Activated naive CD8-positive, alpha-beta T cell treated with anti-CD3 and anti-CD28 coated beads for 36 hours (primary cell): ENCODE measurements at places on chromosomes 11 and 22. TPM values are rescaled to one million over a fixed set of nuclear protein-coding genes. Genes with fewer than 3 reads are reported as not detected.

DNA sequence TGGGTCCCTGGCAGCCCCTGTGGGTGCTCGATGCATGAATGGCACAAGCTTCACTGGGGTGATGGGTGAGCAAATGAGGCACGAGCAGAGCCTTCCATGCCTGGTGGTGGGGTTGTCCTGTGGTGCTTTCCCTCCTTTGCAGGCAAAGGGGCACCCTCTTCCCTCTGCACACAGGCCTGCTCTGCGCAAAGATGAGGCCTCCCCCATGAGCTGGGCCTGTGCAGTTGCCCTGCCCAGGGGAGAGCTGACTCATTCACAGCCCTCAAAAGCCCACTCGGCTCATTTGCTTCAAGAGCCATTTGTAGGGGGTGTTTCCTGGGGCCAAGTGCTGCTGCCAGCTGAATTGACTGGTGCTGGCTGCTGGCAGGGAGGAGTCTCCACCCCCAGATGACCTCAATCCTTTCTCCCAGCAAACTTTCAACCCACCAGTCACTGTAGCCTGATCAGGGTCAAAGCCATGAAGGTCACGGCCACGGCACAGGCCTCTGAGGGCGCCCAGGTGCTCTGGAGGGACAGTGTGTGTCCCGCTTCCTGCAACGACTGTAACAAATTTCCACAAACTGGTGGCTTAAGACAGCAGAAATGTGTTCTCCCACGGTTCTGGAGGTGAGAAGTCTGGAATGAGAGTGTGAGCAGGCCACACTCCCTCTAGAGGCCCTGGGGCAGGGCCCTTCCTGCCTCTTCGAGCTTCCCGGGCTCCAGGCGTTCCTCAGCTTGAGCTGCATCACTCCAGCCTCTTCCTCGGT, 48.8 kb upstream of the ANO1 start:
- peaks cover 7% of the 10 kb centered on the region for H3K27me3 ChIP-seq
- no peaks in the 10 kb centered on the region for H3K36me3 ChIP-seq
- DNase-seq: no peak
- no peak overlapping the region for H3K4me3 ChIP-seq
- H3K4me1 ChIP-seq: no peaks in the 10 kb centered on the region
- H3K27ac ChIP-seq: no peak overlapping the region

The LDLRAD3 gene
- 0.12 TPM for total RNA-seq

The PHOX2A gene
- not detected for total RNA-seq

DNA sequence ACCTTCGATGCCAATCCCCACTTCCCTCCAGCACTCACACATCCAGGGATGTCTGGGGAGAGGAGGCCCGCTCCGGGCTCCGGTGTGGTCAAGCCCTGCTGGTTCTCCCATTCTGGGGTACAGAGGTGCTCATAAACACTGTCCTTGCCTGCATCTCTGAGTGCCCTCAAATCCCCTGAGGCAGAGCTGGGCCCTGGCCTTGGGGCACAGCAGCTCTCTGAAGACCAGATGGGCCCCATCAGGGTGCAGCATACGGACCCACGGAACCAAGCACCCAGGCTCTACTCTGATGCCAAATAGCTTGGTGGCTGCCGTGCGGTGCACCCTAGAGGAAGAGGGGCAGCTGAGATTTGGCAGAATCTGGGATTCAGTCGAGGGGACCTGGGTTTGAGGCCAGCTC, 35.7 kb upstream of the NNMT start:
- H3K4me3 ChIP-seq: no peak overlapping the region
- DNase-seq: no peak
- no peaks in the 10 kb centered on the region for H3K4me1 ChIP-seq

The RIBC2 gene
- 8.2 TPM for total RNA-seq

DNA sequence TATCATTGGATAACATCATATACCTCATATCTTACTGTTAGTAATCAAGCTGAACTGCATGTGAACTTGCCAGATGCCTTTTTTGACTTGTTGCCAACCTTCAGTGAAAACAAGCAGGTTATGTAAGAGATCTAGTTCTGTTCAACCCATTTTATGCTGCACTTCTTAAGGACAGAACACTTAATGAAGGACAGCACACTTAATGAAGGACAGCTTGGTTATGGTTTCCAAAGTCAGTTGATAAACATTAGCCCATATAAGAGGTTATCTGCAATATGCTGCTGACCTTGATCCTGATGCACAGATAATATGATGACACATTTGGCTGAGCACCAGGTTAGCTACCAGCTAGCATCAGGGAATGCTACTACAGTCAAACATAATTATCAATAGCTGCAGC, 358.7 kb upstream of the PDGFD start:
- H3K4me3 ChIP-seq: no peak overlapping the region
- H3K27ac ChIP-seq: no peak overlapping the region
- no peak for DNase-seq
- peaks cover 6% of the 10 kb centered on the region for H3K27me3 ChIP-seq
- H3K36me3 ChIP-seq: no peaks in the 10 kb centered on the region

The TMEM225 gene
- total RNA-seq: not detected

DNA sequence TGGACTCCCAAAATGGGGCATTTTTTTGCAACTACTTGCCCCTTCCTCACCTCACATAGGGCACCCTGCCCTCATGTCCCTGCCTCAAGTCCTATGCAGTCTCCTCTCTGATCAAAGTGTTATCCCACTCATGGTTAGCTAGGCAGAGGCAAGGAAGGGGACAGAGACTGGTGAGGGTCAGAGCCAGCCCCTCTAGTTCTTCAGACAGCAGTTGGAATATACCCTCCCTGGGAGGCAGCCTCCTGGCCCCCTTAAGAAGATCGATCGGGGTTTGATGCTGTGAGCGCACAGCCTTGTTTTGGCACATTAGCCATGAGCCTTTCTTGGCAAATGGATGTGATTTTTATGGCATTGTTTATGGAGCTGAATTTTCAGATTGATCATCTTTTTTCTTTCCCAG, 436.9 kb downstream of the BUD13 start:
- peaks cover 2% of the 10 kb centered on the region for H3K36me3 ChIP-seq
- no peak overlapping the region for H3K27ac ChIP-seq
- no peak for DNase-seq
- H3K4me3 ChIP-seq: no peak overlapping the region

DNA sequence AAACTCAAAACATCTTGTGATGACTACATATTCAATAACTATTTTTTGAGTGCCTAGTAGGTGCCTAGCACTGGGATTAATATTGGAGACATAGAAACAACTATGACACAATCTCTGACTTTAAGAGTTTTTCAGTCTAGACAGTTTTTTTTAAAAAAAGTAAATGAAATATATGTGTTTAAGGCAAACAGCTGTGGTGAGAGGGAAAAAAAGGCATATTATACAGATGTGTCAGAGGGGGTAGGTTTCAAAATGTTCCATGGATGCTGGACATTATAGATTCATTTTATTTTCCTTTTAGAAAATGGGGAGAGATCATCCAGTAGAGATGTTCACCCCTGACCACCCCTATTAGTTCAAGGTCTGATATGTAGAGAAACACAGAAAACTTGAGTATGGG, 90.8 kb downstream of the LUZP2 start:
- no peak for DNase-seq
- no peak overlapping the region for H3K27ac ChIP-seq
- no peaks in the 10 kb centered on the region for H3K27me3 ChIP-seq
- no peaks in the 10 kb centered on the region for H3K36me3 ChIP-seq
- H3K4me3 ChIP-seq: no peak overlapping the region

The VSIG10L2 gene
- not detected for total RNA-seq

The CYTH4 gene
- 17.3 TPM for total RNA-seq

- DNase-seq: no peak
- H3K27ac ChIP-seq: no peak overlapping the region
- H3K36me3 ChIP-seq: no peaks in the 10 kb centered on the region
Measured at GRCh38 chr11:70255477-70256116, 14.9 kb upstream of the PPFIA1 start.

DNA sequence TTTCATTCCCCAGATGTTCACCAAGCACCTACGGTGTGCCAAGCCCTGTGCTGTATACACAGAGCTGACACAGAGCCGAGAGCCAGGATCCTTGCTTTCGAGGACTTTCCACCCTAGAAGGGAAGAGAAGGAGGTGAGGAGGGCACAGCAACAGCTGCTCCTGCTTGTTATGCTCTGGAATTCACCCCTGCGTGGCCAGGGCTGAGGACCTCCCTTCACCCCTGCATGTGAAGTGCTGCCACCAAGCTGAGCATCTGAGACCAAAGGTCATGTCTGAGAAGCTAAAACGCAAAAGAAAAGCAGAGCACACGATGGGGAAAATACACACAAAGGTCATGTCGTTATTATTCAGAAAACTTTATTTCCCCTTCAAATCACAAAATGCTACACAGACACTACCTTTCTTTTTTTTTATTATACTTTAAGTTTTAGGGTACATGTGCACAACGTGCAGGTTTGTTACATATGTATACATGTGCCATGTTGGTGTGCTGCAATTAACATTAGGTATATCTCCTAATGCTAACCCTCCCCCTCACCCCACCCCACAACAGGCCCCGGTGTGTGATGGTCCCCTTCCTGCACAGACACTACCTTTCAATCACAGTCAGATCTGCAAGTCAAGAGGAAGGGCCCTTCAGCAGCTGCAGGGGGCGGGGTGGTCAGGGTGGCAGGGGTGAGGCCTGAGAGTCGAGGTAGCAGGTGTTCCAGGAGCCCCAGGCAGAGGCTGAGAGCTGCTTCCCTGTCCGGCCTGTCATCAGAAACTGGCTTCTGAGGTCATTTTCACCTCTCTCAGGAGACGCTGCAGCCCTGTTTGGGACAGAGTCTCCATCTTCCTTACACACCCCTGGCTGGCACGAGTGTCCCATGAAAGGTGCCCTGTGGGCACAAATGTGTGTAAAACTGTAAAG, 40.1 kb upstream of the PRR5 start:
- H3K27me3 ChIP-seq: no peaks in the 10 kb centered on the region
- H3K36me3 ChIP-seq: no peaks in the 10 kb centered on the region
- no peak overlapping the region for H3K27ac ChIP-seq
- H3K4me3 ChIP-seq: no peak overlapping the region
- H3K4me1 ChIP-seq: peaks cover 34% of the 10 kb centered on the region
- no peak for DNase-seq

- H3K4me1 ChIP-seq: peaks cover 8% of the 10 kb centered on the region
- no peak overlapping the region for H3K27ac ChIP-seq
- H3K36me3 ChIP-seq: no peaks in the 10 kb centered on the region
- DNase-seq: peak; percentile 44
- peaks cover 10% of the 10 kb centered on the region for H3K27me3 ChIP-seq
Measured at GRCh38 chr11:62909107-62909894, 11.9 kb downstream of the CHRM1 start.

- H3K4me3 ChIP-seq: no peak overlapping the region
- no peaks in the 10 kb centered on the region for H3K27me3 ChIP-seq
- no peak for DNase-seq
- H3K36me3 ChIP-seq: peaks cover 18% of the 10 kb centered on the region
- H3K27ac ChIP-seq: no peak overlapping the region
Measured at GRCh38 chr22:19412478-19412877, 19.1 kb downstream of the HIRA start.

DNA sequence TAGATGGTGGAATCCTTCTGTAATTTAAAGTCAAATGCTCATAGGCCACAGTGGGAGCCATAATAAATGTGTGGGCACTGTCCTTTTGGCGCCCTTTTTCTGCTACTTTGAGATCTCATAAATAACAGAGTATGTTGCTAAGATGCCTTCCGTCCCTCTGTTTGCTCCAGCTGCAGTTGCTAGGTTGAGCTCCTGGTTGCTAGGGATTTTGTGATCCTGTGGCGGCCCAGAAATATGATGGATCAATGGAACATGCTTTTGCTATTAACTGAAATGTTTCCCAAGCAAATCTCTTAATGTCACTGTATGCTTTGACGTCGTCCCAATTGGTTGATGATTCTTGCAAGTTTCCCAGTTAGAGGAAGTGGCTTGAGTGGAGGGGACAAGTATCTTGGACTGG, 53.5 kb downstream of the MYO18B start:
- no peak overlapping the region for H3K4me3 ChIP-seq
- DNase-seq: no peak
- peaks cover 7% of the 10 kb centered on the region for H3K27me3 ChIP-seq
- peaks cover 1% of the 10 kb centered on the region for H3K36me3 ChIP-seq
- no peaks in the 10 kb centered on the region for H3K4me1 ChIP-seq
- no peak overlapping the region for H3K27ac ChIP-seq

DNA sequence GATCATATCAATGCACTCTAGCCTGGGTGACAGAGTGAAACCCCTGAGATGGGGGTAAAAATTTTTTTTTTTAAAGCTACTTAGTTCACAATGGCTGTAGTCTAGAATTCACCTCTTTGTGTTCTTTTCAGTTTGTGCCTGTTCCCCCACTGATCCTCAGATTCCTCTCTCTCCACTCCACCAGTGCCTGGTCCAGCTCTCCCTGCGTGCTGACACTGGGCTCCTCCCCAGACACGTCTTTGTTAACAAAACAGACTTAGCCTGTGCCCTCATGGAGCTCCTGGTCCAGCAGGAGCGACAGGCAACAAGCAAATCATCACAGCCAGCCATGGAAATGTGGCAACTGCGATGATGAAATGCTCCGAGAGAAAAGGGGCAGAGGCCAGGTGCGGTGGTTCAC, 34.0 kb downstream of the IFT27 start:
- no peak overlapping the region for H3K4me3 ChIP-seq
- DNase-seq: no peak
- H3K4me1 ChIP-seq: no peaks in the 10 kb centered on the region
- peaks cover 19% of the 10 kb centered on the region for H3K27me3 ChIP-seq
- no peaks in the 10 kb centered on the region for H3K36me3 ChIP-seq

GRCh38 chr22:39534092-39534506, 1.6 kb upstream of the RPS19BP1 start:
- no peaks in the 10 kb centered on the region for H3K27me3 ChIP-seq
- peaks cover 33% of the 10 kb centered on the region for H3K36me3 ChIP-seq
- no peak overlapping the region for H3K4me3 ChIP-seq
- DNase-seq: no peak

DNA sequence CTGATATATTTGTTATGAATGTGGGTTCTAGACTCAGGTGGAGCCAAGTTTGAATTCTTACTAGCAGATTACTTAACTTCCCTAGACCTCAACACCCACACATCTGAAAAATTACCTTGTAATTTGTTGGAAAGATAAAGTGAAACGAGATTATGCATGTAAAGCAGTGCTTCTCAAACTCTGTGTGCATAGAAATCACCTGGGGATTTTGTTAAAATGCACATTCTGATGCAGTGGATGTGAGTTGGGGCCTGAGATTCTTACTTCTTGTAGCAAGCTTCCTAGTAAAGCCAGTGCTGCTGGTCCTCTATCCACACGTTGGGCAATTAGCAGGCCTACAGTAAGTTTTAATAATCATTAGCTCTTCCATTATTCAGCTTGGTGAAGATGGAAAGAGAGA, 15.1 kb upstream of the CEP295 start:
- H3K4me1 ChIP-seq: peaks cover 3% of the 10 kb centered on the region
- no peak for DNase-seq
- no peak overlapping the region for H3K27ac ChIP-seq
- H3K36me3 ChIP-seq: no peaks in the 10 kb centered on the region
- H3K27me3 ChIP-seq: no peaks in the 10 kb centered on the region

DNA sequence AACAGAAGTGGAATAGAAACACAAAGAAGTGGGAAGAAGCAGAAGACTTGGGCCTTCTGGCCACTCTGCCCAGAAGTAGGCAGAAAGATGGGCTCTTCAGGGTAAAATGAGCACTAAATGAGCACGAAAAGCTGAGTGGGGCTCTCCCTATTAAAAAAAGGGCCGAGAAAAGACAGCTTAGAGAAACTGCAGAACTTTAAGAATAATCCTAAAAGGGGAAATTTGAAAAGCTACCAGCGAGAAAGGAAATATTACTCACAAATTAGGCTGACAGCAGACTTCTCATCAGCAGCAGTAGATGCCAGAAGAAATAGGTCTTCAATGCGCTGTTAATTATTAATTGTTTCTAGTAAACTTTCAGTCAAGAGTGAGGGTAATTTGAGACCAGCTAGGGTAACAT, 78.2 kb downstream of the UVRAG start:
- no peaks in the 10 kb centered on the region for H3K27me3 ChIP-seq
- peaks cover 38% of the 10 kb centered on the region for H3K4me1 ChIP-seq
- H3K4me3 ChIP-seq: no peak overlapping the region
- peak overlapping the region; percentile 14 for H3K27ac ChIP-seq
- H3K36me3 ChIP-seq: peaks cover 27% of the 10 kb centered on the region

The DEUP1 gene
- not detected for total RNA-seq
